COR-L47 (cell line): ENCODE measurements at places on chromosomes 4 and X.

DNA sequence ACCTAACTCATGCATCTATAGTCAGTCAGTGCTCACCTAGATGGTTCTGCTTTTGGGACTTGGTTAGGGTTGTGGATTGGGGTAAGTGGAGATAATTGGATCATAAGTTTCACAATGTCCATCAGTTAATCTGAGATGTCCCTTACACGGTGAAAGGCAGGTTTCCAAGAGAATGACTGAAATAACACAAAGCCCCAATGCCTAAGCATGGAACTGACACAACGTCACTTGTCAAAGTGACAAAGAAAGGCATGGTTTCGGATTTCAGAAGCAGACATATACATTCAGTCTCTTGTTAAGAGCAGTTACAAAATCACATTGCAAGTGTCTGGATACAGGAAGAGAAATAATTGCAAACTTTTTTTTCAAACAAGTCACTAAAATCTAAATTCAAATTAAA, 1456.9 kb downstream of the TECRL start:
- no peak for DNase-seq

DNA sequence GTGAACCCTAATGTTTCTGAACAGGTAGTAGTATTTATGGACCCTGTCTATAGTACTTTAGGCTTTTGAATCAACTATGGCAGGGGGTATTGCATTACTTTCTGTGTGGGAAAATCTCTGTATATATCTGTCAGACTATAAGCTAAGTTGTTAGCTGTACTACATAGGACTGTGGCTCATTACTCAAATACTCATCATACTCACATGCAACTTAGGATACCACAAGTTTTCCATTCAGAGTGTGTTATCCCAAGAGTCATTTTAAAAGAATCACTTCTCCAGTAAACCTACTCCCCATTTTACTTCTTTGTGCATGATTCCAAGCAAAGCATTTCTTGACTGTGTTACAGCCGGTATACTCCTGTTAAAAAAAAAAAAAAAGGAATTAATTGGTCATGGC, 95.6 kb downstream of the PHOX2B start:
- no peak for DNase-seq

DNA sequence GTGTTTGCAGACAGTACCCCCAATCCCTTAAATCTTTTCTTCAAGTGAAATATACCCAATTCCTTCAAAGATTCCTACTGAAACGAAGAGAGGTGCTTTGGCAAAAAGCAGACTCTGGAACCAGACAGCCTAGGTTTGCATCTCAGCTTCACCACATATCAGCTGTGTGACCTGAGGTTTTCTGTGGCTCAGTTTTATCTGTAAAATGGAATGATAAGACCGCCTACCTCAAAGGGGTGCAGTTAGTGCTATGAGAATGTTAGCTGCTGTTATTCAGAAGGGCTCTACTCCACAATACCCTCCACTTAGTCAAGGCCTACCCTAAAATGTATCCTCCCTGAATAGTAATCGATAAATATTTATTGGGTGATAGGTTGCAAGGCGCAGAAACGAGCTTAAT, 664 bp downstream of the PIR start:
- no peak for DNase-seq

DNA sequence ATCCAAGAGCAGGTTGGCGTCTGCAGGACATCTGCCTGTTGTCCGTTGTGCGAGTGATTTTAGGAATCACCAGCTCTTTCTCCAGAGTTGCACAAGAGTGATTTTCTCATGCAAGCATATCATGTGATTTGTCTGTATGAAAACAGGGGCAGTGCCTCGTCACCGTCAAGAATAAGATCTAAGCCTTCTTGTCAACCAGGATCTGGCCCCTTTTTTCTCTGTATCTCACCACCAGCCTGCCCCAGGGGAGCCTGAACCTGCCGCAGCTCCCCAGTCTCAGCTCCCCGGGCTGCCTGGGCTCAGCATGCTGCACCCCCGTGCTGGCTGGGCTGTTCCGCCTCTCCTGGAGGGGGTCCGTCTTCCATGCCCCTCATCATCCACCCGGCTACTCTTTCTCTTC, 90.5 kb downstream of the STOX2 start:
- DNase-seq, result no peak

DNA sequence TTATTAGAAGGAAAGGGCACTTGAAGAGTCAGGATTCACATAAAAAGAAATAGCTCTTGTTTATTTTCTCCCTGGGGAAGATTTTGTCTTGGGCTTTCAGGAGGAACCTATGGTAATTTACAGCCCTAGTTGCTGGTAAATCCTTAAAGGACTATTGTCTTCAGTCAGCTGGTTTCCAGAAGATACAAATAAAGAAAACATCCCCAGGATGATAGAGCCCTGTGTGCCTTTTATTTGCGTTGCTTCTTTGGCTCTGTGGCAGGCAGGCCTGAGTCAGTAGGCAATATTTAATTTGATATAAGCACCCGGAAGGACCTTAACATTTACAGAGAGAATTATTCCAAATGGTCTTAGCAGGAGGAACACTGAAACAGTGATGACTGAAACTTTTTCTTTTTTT, 131.0 kb upstream of the SLC34A2 start:
- no peak for DNase-seq

DNA sequence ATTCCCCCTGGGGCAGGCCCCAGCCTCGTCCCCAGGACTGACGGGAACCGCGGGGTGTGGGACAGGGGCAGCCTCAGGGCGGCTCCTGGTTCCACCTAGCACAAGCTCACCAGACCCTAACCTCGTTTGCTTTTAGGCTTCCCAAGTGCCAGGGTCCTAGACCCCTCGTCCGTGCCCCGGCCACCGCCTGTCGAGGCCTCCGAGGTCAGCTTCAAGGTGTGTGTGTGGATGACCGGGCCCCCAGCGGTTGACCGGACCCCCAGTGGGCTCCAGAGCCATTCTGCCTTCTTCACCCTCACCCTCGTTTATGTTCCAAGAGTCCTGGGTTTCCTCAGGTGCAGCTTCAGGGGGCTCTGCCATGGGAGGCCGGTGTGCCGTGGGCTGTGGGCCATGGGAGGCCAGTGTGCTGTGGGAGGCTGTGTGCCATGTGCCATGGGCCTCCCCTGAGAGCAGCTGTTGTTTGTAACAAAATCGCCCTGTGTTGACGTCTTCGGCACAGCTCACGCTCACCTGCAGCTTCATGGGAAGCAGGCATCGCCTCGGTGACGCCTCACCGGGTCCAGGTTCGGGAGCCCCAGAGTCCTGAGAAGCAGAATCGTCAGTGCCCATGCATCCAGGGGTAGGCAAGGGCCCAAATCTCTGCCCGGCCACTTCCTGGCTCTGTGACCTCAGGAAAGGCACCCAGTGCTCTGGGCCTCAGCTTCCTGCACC, 43.0 kb upstream of the HMX1 start:
- no peak for DNase-seq

DNA sequence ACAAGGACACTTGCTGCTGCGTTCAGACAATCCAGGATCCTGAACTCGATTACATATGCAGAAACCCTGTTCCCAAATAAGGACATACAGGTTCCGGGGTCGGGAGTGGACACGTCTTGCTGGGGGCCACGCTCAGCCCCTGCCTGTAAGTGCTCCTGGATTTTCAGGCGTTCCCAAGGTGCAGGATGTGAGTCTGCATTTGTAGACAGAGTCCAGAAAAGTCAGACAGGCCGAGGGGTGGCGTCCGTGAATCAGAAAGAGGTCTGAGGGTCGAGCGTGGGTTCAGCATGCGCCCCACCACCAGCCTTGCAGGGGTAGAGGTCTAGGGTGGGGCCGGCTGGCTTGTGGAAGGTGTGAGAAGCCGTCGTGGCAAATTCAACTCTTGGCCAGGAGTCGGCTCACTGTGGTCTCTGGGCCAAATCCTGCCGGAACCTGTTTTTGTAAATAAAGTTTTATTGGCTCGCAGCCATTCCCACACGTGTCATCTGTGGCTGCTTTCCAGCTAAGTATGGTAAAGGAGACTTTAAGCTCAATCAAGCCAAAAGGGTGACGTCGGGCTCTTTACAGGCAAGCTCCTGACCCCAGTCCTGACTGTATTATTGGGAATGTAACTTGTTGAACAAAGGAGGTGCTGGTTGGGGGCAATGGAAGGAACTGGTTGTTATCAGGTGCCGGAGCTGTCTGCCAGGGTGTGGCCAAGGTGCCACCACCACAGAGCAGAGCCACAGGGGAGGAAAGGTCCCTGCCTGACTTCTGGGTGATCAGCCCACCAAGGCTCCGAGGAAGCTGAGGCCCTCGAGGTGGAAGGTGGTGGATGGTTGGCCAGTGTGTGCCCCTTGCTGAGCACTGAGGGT, 7.4 kb downstream of the DOK7 start:
- peak; percentile 24 for DNase-seq

DNA sequence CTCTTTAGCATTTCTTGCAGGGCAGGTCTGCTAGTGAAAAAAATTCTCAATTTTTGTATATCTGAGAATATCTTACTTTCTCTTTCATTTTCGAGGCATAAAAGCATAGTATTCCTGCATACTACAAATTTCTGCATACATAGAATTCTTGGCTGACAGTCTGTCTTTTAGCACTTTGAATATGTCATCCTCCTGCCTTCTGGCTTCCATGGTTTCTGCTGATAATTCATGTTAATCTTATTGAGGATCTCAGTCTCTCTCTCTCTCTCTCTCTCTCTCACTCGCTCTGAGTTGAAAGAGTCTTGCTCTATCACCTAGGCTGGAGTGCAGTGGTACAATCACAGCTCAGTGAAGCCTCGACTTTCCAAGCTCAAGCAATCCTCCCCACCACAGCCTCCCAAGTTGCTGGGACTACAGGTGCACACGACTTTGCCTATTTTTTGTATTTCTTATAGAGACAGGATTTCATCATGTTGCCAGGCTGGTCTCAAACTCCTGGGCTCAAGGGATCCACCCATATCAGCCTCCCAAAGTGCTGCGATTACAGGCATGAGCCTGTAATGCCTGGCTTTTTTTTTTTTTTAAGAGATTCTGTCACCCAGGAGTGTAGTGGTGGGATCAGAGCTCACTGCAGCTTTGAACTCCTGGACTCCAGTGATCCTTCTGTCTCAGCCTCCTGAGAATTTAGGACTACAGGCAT, 161.3 kb downstream of the FNIP2 start:
- DNase-seq, result no peak

- DNase-seq, result no peak
These were observed 171.9 kb downstream of the DKK2 start for GRCh38 chr4:106864231-106864630.
